Dermis microvascular lymphatic vessel endothelial cell (primary cell): ENCODE measurements at places on chromosomes 7 and 10.
A peak's percentile ranks its signal among the peaks of the same experiment; 100 is the strongest.

GRCh38 chr7:151406051-151406875, 3.6 kb downstream of the WDR86 start:
- no peak for DNase-seq

- DNase-seq = peak; percentile 64
These were observed 15.1 kb downstream of the GPR146 start for GRCh38 chr7:1059200-1060091.

GRCh38 chr10:17544465-17544864, 72.7 kb downstream of the HACD1 start:
- DNase-seq = no peak

GRCh38 chr10:128881086-128881485, 586.0 kb upstream of the MGMT start:
- DNase-seq = no peak

DNA sequence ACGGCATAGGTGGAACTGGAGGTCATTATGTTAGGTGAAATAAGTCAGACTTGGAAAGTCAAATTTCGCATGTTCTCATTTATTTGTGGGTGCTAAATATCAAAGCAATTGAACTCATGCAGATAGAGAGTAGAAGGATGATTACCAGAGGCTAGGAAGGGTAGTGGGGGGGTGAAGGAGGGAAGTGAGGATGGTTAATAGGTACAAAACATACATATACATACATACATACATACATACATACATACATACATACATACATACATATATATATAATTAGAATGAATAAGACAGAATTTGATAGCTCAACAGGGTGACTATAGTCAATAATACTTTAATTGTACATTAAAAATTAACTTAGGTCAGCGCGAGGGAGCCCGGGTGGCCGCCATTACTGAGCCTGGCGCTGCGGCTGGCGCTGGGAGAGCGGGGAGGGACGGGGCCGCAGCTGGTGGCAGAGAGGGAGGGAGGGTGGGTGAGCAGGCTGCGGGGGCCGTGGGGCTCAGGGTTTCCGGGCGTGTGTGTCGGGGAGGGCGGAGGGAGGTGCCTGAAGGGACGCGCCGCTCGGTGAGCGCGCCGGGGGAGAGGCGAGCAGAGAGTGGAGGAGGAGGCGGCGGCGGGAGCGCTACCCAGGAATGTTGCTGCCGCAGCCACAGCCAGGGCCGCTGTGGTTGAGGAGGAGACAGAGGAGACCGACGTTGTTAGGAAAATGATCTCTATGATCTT, 85.8 kb upstream of the EGFR start:
- DNase-seq = peak; percentile 26

DNA sequence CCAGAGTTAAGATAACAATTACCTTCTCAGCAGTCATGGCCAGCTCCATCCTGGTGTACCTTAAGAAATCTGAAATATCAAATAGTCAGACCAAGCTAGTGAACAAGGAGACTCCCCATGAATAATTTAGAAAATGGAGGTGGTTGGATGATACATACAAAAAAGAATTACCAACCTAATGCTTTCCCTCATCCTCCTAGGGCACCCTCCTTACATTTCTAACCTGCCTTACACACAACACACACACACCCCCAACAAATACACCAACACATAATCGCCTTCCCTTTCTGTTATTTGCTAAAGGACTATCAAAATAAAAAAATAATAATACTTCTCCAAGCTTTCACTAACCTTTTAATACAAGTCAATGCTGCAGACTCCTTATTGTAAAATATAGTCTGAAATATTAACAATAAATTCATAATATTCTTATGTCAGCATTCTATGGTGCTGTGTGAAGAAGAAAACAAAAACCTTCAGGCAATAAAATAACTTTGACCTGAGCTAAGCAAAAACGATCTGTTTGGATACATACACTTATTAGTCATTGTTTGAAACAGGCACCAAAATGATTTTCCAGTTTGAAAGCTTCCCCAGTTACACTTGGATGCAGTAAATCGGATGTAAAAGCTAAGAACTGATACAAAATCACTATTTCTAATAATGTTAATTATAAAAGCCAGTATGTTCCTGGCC, 3.4 kb downstream of the TWIST1 start:
- no peak for DNase-seq

GRCh38 chr10:77004917-77005564, 632.6 kb downstream of the KCNMA1 start:
- DNase-seq = peak; percentile 29

DNA sequence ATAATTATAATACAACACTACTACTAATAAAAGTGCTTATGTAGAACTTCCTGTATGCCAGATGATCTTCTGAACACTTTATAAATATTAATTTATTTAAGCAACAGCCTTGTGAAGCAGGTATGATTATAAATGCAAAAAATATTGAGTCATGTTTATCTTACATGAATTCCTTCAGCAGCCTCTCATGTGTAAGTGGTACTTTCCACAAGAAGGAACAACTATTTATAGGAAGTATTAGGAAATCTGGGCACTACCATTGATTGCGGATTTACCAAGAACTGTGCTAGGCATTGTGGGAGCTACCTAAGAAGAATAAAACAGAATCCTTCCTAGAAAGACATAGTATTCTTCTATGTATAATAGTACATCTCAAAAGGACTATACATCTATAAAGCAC, 10.7 kb upstream of the STEAP4 start:
- no peak for DNase-seq

GRCh38 chr10:12650122-12650521, 300.8 kb downstream of the CAMK1D start:
- DNase-seq = no peak

DNA sequence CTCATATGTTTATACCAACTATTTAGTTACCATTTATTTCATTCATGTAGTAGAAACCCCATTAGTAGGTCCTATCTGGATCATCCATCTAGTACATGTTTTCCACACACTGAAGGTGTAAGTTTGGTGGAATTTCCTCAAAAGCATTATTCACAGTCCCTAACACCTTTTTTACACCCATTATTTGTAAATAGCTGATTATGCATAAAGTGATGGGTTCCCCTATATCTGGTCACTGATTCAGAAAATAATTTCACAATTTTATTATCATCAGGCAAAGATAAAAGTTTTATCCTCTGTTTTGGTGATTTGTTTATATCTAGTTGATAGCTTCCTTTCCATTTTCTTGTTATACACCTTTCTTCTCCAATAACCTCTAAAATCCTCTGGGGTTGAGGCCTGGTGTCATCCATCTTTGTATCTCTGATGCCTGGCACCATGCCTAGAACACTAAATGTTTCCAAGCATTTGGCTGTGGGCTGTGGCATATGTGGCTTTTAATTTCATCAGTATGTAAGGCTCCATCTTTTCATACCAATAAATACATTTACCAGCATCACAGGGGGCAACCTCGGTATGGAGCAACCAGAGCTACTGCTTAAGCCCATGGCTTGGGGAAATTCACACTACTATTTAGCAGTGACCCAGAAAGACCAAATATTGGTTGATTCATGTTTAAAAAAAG, 1089.5 kb upstream of the LRRN3 start:
- no peak for DNase-seq

- peak; percentile 68 for DNase-seq
These were observed 55.0 kb downstream of the PRTFDC1 start for GRCh38 chr10:24897326-24897926.

DNA sequence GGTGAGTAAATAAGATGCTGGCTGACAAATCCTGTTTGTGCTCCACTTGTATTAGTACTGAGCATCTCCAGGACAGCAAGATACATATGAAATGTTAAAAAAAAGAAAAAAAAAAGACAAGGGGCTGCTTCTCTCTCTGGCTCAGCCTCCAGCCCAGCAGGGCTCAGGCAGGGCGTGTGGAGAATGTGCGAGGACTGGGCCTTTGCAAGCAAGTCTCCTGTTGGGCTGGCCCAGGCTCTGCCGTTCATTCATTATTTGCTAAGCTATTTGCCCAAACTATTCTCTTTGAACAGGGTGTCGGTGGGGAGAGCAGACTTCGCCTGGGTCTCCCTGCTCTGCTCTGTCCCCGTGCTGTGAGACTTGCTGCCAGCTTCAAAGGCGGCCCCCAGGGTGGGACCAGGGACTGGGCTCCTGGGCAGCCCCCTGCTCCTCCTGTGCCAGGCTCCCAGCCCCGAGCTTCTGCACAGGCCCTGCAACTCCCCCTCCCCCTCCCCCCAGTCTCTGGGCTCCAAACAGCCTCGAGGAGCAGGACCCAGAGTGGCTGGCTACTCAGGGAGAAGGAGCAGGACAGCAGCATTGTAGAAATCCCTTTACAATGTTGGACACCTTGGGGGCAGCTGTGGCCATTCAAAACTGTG, 25.6 kb upstream of the MGMT start:
- no peak for DNase-seq

DNA sequence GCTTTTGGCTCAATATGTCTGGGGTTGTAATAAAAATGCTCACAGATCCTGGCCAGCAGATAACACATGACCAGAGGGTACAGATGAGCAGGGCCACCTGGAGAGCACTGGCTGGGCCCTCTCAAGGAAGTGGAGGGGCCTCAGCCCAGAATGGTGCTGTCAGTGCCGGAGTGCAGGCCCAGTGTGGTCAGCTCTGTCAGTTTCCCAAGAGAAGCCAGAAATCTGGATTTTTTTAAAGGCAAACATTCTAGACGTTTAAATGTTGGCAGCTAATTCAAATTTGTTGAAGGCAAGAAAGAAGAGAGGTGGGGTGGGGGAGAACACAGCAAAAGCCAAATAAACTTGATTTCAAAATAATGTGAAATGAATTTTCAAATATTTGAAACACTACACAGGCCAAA, 2.0 kb downstream of the C10orf105 start:
- DNase-seq = no peak

GRCh38 chr10:88062798-88063472, 199.5 kb downstream of the PTEN start:
- DNase-seq = no peak

- no peak for DNase-seq
These were observed 54.6 kb downstream of the ATE1 start for GRCh38 chr10:121873236-121873635.

DNA sequence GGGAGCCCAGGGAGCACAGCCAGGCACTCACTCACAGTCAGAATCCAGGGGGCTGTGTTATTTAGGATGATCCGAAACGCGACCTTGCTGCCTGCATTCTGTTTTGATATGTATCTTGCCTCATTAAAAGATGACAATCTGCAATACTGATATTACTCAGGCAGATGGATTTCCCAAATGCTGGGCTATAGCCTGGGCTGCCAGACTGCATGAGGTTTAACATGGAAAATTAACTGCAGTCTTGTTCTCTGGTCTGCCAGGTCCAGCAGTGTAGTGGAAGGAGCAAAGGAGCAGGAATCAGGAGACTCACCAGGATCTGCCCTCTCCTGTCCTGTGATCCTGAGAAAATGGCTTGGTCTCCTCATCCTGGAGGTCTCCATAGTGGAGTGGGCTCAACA, 258.1 kb downstream of the PAXIP1 start:
- DNase-seq = no peak

DNA sequence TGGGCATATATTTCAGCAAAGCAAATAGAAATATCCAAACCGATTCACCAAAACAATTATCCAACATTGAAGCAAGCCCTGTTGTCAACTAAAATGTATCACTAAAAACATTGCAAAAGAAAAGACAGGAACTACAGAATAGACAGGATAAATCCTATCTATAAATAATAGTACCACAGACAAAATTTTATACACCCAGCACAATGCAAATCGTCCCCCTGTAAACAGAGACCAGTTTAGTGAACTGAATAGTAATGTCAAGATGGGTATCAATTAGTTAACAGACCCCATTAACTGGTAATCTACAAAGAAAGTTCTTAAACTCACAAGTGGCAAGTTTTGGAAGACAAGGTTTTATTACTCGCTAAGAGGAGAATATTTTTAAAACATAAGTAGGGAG, 4.0 kb downstream of the ZC3HAV1 start:
- DNase-seq = no peak

DNA sequence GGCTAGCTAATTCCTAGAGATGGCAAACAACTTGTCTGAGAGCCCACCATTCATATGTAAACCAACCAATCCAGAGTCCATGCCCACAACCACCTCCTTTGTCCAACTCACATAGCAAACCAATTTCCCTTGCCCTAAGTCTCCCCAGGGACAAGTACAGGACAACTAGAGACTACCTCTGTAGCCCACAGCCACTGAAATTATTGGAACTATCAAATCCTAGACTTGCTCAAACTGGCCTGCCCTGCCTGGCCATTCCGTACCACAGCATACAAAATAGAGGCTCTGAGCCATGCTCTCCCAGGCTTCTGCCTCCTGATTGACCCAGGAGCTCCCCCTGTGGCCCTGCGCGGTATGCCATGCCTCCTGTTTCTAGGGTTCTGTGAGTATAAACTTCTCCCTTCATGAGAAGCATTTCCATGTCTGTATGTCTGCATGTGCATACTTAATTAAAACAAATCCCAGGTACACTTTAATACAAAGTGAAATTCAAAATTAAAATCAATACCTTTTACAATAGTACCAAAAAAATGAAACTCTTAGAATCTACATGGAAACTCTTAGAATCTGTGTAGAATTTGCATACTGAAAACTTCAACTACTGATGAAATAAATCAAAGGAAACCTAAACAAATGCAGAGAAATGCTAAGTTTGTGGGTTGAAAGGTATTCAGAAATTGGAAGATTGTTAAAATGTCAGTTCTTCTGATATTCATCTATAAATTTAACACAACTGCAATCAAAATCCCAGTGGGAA, 4.0 kb upstream of the HECW1 start:
- peak; percentile 46 for DNase-seq

- no peak for DNase-seq
These were observed 36.9 kb upstream of the DOCK1 start for GRCh38 chr10:126868371-126868770.

- DNase-seq = peak; percentile 57
These were observed 1.1 kb downstream of the REEP3 start for GRCh38 chr10:63522277-63522687.

- peak; percentile 47 for DNase-seq
These were observed 12.1 kb downstream of the PDZD7 start for GRCh38 chr10:101018600-101019439.

DNA sequence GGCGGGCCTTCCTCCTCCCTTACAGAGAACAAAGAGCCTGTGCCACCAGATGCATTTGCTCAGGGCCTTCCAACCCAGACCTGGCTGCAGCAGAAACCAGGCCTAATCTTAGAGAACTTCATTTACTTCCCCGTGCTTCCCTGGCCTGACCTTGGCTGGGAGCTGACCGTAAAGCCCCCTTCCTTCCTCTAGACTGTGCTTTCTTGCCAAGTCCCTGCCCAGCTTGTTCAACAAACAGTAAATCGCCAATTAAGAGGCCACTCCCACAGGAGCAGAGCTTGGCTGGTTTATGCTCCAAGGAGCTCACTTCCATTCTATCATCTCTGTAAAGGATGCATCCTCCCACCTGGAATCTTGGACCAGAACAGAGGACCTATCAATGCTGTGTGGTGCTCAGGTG, 110.9 kb downstream of the COL13A1 start:
- DNase-seq = no peak

- peak; percentile 25 for DNase-seq
These were observed 687 bp upstream of the DKK1 start for GRCh38 chr10:52313256-52313932.

DNA sequence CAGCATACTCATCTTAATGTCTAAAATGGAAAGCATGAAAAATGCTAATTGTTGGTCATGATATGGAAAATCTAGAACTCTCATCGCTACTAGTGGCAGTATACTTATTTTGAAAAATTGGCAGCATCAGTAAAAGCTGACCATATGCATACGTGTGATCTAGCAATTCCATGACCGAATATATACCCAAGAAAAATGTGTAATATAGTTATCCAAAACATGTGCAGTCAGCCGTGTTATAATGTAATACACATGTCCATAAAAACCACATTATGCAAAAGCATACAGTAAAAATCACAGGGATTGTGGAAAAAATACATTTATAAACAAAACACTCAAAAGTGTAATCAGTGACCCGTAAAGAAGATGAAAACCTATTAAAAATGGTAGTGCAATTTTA, 439.0 kb downstream of the SH2D4B start:
- no peak for DNase-seq

- DNase-seq = no peak
These were observed 19.3 kb downstream of the FOXI2 start for GRCh38 chr10:127756264-127756663.
